ENCODE measurements at places on chromosomes 4 and X.

GRCh38 chrX:34238896-34239295 is 106.8 kb upstream of the FAM47A start:
- no peak for DNase-seq

DNA sequence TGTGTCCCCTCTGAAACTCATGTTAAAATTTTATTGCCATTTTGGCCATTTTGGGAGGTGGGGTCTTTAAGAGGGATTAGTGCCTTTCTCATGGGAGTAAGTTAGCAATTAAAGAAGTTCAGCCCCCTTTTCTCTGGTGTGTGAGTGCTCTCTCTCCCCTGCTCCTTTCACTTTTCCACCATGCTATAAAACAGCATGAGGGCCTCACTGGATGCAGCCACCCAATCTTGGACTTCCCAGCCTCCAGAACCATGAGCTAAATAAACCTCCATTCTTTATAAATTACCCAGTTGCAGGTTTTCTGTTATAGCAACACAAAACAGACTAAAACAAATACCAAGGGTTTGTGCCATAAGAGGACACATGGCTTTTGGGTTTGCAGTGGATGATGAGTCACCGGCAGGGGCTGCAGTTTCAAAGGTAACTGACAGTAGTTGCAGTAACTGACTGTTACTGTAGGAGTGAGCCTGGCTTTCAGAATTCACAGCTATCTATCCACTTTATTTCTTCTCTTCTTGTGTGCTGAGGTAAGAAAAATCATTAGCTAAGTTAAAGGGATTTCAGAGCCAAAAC is 121.5 kb downstream of the PPEF1 start:
- DNase-seq = no peak

DNA sequence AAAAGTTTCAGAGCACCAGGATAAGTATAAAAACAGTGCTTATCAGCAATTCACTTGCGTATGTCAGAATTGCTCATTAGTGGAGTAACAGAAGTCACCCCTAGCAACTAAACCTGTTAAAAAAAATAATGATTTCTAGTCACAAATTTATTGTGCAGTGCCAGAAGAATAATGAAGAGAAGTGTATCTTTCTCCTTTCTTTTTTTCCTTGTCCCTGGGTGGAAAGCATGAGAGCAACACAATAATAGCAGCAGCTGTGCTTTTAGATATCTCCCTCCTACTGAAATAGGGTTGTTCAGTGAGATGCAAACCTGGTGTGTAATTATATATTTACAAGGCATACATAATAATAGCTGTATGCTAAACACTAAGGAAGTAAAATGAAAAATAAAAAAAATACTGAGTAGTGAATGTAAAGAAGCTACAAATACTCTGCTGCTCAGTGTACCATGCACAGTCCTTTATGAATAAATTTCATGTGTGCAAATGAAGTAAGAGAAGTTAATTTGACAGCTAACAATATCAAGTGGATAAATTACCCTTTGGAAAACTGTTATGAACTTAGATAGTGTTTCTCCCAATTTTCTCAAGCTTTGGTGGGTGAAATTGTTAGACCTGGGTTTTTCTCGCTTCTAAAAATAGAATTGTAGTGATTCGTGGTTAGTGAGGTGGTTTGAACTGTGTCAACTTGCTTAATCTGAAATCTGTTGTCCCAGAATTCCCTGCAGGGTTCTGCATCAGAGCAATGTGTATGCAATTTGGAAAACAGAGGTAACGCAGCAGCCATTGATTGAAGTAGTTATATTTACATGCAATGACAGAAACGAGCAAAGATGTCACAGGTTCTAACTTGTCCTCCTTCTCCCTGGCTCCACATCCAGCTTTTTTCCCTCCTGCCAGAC is 125.7 kb upstream of the NDST3 start:
- no peak for DNase-seq

- DNase-seq = no peak
These were observed 891 bp downstream of the TLR2 start for GRCh38 chr4:153684971-153685371.

- DNase-seq = peak; percentile 28
These were observed 43.2 kb upstream of the TMSB15B start for GRCh38 chrX:103919270-103919637.

DNA sequence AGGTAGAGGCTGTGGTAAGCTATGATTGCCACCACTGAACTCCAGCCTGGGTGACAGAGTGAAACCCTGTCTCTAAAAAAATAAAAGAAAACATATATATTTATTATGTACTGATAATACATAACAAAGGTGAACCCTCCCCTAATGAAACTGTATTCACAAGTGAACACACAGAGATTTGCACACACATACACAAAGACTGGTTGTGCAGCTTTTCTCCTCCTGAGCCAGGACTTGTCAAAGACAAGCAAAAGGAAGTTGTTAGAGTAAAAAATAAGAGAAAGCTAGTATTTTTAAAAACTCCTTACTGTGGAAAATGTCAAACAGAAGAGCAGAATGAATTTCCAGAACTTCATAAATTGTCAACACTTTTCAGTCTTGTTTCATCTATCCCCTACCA is 1.5 kb upstream of the GRSF1 start:
- no peak for DNase-seq

GRCh38 chr4:172497321-172497720 is 671.3 kb upstream of the GALNT7 start:
- DNase-seq = no peak

DNA sequence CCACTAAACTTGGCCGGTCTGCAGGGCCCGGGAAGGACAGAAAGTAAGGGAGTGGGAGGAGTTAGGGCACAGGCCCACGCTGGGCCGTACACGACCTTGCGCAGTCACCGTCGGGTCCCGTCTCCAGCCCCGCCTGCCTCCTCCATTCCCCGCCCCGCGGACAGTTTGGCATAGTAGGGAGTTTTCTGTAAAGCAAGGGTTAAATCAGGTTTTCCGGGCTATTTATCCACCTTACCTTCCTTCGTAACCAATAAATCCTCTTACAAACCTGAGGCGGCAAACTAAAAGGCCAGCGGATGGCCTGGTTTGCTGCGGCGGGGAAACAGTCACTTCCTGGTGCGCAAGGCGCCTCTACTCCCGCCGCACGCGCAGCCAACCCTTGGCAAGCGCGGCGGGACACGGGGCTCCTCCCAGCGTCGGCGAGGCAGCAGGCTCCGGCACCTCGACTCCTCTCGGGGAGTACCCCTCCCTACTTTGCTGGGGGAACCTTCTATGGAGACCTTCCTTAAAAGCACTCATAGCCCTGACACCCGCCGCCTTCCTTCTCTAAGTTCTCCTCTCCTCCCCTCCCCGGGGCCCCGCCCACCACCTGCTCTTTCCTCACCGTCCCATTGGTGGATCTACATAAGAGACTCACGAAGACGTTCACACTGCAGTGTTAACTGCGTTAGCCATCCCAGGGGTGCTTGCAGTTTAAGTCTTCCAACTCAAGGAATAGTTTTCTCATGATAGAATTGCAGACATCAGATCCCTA is at the start of gene TRMT2B:
Gene TRMT2B, minus strand, starts transcription at position 563 of the 754 bp plus-strand sequence. CDS start 9,822 bp downstream, outside the sequence.
- peak; percentile 78 for DNase-seq

GRCh38 chrX:53678667-53679066 is 7.9 kb downstream of the HUWE1 start:
- no peak for DNase-seq

DNA sequence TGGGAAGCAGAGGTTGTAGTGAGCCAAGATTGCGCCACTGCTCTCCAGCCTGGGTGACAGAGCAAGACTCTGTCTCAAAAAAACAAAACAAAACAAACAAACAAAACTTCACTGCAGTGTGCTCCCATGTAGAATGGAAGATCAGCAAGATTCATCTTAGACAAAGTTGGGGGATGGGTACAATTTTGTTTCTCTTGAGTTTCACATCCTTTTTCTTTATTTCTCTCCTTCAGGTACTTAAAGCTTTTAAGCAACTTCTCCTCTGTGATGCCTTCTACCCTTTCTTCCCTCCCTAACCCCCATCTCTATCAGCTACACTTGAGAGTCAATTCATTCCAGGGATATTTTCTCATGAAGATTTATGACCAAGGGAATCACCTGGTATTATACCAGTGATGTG is 15.5 kb upstream of the RBBP7 start:
- no peak for DNase-seq

DNA sequence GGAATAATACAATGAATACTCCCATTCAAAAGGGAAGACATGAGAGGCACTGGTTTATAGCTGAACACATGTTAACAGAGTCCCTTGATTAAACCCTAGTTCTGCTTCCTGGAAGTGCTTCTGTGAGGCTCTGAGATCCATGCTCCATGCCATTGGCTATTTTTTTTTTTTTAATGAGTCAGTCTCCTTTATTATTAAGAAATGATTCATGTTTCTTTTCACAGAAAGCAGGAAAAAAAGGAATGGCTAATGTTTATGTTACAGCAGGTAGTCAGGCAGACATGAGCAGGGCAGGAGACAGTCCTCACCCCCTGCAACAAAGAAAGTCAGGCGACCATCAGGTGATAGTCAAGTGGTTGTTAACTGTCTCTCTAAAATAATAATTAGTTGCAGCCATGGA is 598.7 kb downstream of the EPHA5 start:
- no peak for DNase-seq

DNA sequence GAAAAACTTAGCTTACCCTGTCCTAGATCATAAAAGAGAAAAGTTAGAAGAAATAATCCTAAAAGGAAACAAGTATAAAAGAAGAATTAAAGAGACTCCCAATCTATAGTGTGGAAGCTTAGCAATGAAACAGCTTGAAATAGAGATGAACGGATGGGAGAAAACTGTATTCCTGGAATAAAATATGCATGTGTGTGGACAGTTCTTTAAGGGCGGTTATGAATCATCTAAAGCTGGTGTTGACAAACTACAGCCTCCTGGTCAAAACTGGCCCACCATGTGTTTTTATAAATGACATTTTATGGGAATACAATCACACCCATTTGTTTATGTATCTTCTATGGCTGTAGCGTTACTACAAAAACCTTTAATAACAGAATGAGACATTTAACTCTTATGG is 69.4 kb downstream of the OR13H1 start:
- DNase-seq = no peak
